Stimulated activated CD8-positive, alpha-beta memory T cell treated with anti-CD3 and anti-CD28 coated beads, Interleukin-12 subunit alpha, Interleukin-12 subunit beta, amount 100 ng/mL, for 4 hours (primary cell): ENCODE measurements at places on chromosomes 2 and 18.
A peak's percentile ranks its signal among the peaks of the same experiment; 100 is the strongest.

- no peak for DNase-seq
Observed at GRCh38 chr2:190978389-190979053, 35.5 kb downstream of the STAT1 start.

DNA sequence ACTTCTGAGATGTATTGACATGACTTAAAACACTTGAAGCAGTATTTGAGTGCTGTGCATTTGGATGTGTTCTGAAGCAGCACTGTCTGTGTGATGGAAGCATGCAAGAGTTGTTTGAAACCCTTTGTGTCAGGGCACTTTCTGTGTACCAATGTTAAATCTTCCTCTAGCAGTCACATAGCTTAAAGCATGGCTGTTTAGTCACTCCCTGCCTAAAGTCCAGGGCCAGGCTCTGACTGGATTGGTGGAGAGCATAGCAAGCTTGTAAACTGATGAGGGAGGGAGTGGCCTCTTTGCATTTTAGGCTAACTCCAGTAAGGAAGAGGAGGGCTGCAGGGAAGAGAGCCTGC lies 73.5 kb downstream of the MYO1B start:
- DNase-seq: no peak

- no peak for DNase-seq
Observed at GRCh38 chr2:6927186-6927585, 10.0 kb downstream of the RNF144A start.

- no peak for DNase-seq
Observed at GRCh38 chr2:31170071-31170698, 31.9 kb upstream of the GALNT14 start.

GRCh38 chr2:190840569-190841172 lies 40.0 kb upstream of the GLS start:
- no peak for DNase-seq

- DNase-seq: no peak
Observed at GRCh38 chr2:47196046-47196445, 40.9 kb upstream of the STPG4 start.

- no peak for DNase-seq
Observed at GRCh38 chr18:37489011-37489410, 76.6 kb downstream of the CELF4 start.

GRCh38 chr2:157696036-157696435 lies 67.4 kb upstream of the ACVR1C start:
- no peak for DNase-seq

DNA sequence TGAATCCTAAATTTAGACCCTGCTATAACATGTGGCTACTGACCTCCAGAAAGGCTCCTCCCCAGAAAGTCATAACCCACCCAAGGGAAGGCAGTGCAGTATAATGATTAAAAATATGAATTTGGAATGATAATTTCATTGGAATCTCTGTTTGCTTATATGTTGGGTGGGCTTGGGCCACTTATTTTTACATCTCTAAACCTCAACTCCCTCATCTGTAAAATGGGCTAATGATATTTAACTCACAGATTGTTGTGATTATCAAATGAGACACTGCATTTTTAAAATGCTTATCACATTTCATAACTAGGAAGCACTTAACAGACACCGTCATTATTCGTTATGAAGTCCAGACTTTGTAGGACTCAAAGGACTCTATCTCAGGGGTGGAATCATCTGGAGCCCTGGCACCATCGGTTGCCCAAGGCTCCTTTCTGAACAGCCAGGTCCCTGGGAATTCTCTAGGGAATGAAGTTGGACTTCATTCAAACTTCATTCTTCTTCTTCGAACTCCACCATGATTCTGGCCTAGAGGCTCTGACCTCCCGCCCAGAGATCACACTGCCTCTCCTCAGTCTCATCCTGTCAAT lies 33.1 kb upstream of the RMDN2 start:
- no peak for DNase-seq

DNA sequence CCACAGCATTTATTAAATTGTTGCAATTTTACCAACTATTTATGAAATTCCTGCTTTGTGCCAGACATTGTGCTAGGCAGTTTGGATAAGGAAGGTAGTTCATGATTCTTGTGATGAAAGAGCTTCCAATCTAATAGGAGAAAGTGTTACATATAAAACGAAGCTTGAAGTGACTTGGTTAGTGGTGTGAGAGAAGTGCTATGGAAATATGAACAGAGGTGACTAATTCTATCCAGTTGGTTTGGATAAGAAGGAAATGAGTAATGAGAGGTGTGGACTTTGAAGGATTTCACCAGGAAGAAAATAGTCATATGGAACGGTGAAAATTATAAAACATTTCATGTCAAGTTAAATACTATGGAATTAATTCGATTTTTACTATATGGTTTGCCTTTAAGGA lies 48.6 kb downstream of the EML6 start:
- no peak for DNase-seq

- DNase-seq: no peak
Observed at GRCh38 chr18:44699572-44700261, 19.0 kb downstream of the SETBP1 start.

- no peak for DNase-seq
Observed at GRCh38 chr2:1324884-1325283, 88.4 kb upstream of the TPO start.

- no peak for DNase-seq
Observed at GRCh38 chr2:105103481-105103880, 65.6 kb downstream of the MRPS9 start.

- no peak for DNase-seq
Observed at GRCh38 chr18:59923539-59924196, 23.9 kb downstream of the PMAIP1 start.

GRCh38 chr2:234905547-234906265 lies 46.1 kb upstream of the SH3BP4 start:
- DNase-seq: no peak

DNA sequence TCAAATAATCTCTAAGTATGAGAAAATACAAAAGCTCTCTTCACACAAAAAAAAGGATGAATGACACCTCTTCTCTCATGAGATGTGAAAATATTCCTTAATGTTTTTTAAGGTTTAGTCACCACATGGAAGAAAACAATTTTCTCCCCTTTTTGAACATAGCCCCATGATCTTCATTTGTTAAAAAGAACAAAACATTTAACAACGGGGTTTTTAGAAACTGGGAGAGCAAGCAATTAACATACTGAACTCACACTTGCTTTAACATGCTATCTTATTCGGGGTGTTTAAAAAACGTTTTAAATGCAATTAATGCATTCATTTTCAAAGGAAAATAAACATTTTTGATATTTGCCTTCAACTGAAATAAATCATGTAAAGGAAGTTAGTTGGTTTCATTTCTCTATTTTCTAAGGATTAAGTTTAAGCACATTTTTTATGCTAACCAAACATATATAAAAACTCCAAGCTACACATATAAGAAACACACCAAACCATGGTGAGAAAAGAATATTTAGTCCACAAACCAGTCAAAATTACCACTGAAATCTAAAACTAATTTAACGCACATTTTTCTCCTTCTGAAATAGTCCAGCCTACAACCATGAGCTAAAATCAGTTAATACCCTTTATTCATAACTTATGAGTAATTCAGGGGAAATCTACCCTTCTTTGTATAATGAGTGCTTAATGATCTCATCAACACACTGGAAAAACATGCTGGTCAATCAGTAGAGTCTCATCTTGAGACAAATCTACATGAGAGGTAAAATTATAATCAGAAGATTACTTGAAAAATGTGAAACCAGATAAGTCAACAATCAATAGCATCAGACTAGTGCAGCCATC lies 8.2 kb downstream of the FBXO11 start:
- DNase-seq: no peak

DNA sequence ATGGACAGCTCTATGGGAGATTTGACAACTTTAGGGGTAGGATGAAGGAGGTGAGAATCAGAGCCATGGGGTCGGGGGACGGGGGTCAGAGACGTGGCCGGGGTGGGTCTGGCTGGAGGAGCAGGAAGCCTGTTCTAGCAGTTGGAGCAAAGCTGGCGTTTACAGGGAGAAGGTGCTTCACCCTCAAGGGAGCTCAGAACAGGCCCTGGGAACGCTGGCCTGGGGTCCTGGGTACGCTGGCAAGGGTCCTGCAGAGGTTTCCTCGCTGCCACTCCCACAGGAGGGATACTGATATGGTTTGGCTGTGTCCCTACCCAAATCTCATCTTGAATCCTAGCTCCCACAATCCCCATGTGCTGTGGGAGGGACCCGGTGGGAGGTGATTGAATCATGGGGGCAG lies 205.0 kb upstream of the ARL4C start:
- no peak for DNase-seq

DNA sequence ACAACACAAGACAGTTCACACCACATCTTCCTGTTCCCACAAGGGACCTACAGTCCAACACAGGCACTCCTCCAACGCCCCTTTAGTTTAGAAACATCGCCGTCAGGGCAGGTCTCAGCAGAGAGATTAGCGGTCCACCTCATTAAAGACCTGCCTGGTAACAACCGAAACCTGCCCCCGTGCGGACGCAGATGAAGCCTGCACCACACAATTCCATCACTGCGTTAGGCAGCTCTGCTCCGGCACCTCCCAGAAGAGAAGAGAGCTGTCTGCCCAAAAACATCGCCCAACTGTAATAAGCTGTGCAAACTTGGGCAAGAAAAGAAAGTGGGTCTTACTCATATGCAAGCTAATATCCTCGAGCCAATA lies 32.7 kb downstream of the ZNF516 start:
- no peak for DNase-seq

- DNase-seq: no peak
Observed at GRCh38 chr2:194567661-194568017, 1089.4 kb upstream of the SLC39A10 start.

DNA sequence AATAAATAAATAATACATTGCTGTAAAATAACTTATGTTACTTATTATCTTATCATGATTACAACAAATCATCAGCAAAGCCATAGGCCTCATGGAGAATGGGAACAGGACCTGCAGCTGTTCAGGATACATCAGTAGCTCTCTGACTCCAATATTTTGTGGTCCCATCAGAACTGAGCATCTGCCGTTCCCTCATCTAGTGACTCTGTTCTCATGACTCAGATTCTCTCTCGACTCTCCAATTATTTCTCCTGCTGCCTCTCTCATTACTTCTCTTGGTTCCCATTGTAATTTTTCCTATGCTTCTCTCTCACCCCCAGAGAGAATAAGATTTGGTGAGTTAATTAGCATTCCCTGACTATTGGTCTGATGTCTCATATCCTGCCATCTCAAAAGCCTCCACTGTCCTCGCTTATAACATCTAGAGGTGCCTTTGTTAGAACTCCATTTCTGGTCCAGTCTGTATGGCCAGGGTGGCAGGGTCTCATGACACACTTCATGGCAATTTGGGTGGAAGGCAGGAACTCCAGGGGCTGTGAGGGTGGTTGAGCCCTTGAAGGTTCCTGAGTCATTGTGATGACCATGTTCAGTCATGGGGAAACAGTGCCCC lies 78.0 kb upstream of the TANC1 start:
- DNase-seq: no peak

- peak; percentile 38 for DNase-seq
Observed at GRCh38 chr2:64019083-64019974, at the start of gene VPS54. Gene VPS54, minus strand, starts transcription at chr2:64019428. Its CDS starts 35,429 bp downstream, at chr2:63983999.

GRCh38 chr2:104793966-104794365 lies 59.9 kb upstream of the POU3F3 start:
- no peak for DNase-seq

- DNase-seq: no peak
Observed at GRCh38 chr2:20012282-20013125, at the start of gene MATN3. Gene MATN3, minus strand, starts transcription at chr2:20012668. Its CDS starts 37 bp downstream, at chr2:20012631.

GRCh38 chr2:64234150-64234549 lies 89.9 kb upstream of the PELI1 start:
- DNase-seq: no peak

- DNase-seq: no peak
Observed at GRCh38 chr2:209805351-209805750, 33.7 kb downstream of the UNC80 start.

DNA sequence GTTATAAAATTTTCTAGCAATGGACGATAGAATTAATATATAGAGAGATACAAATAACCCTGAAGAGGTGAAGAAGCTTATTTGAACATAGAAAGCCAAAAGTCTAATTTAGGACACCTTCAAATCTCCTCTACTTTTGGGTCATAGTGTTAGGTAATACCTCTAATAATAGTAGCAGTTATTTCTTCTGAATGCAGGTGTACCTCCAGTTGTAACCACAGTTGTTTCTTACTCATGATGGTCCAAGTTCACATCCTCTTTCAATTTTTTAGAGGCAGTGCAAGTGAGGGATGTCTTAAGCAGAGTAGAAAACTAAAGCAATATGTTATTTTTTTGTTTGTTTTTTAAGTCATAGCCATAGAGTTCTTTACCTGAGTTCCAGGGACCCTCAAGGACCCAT lies 429.5 kb downstream of the CCDC85A start:
- DNase-seq: no peak

- DNase-seq: no peak
Observed at GRCh38 chr2:7773362-7774360, 856.4 kb downstream of the RNF144A start.

GRCh38 chr2:149004836-149005235 lies 33.7 kb upstream of the LYPD6B start:
- no peak for DNase-seq

- DNase-seq: no peak
Observed at GRCh38 chr2:3535467-3535793, 16.1 kb upstream of the ADI1 start.

DNA sequence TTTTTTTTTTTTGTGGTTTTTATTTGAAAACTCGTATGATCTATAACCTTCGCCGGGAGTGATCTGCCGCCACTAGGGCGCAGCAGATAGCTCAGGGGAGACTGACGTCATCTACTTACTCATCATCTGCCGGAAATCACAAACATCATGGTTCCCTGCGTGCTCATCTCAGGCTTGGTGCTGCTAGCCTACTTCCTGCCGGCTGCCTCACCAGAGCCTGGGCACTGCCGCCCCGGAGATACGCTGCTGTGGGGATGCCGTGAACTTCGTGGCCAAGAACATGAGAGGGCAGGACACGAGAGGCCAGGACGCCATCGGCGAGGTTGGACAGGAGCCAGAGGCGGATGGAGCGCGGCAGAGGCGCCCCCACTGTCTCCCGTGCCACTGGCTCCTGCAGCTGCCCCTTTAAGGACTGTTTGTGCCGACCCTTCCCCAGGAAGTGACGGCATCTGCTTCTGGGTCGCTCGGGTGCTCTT lies 68.8 kb downstream of the DOK6 start:
- DNase-seq: no peak

DNA sequence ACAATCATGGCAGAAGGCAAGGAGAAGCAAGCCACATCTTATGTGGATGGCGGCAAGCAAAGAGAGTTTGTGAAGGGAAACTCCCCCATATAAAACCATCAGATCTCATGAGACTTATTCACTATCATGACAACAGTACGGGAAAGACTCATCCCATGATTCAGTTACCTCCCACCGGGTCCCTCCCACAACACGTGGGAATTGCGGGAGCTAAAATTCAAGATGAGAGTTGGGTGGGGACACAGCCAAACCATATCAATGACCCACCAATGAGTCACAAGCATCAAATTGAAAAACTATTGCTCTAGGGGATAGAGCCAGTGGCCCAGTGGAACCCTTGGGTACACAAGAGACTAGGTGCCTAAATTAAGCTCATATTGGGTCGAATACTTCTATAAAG lies 157.4 kb downstream of the FBXO15 start:
- DNase-seq: no peak

GRCh38 chr2:28030600-28030999 lies 140.1 kb downstream of the BABAM2 start:
- no peak for DNase-seq

- no peak for DNase-seq
Observed at GRCh38 chr2:121279476-121280220, 5.4 kb downstream of the TFCP2L1 start.
